ENCODE measurements at places on chromosomes 3 and 15.

- DNase-seq: no peak
Measured at GRCh38 chr3:109152320-109152719, 15.8 kb downstream of the C3orf85 start.

GRCh38 chr3:14793126-14793857 lies 25.5 kb upstream of the FGD5 start:
- no peak for DNase-seq

- no peak for DNase-seq
Measured at GRCh38 chr15:92510163-92510882, 116.6 kb downstream of the ST8SIA2 start.

DNA sequence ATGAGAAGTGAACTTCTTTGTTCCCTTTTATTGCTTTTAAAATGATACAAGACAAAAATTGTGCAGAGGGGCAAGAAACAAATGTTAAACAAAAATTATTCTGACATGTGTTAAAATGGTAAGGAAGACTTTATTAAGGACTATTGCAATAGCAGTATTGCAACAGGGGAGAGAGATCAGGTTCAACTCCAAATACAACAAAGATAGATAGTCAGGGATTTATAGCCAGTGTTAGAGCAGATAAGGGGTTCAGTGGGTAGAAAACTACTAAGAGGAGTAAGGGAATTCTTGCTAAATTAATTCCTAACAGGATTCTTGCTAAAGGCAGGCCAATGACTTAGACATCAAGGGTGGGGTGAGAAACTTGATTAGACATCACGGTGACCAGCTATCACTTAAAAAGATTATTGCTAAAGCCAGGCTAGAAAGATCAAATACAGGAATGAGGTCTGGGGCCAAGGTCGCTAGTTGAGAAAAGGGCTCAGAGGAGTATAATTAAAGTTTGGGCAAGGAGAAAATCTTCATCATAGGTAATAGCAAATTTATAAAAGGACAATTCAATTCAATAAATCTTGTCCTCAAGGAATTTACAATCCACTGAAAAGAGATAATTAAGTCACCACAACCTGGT lies 81.5 kb downstream of the FHIT start:
- DNase-seq: no peak

GRCh38 chr15:74400915-74401757 lies 32.6 kb downstream of the SEMA7A start:
- no peak for DNase-seq

DNA sequence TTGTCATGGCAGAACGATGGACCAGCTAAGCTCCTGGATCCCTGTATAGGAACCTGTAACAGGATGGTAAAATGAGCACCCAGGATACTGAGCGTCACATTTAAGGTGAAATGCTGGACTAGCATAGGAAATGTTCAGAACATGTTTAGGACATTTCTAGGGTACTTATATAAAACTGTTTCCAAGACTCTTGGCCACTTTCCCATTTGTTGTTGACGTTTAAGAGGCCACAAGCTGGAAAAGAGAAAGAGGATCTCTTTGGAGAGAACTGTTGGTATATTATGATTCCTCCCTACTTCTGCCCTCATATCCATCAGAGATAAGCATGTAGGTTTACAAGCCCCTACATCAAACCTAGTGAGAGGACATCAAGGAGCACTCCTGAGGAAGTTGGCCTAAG lies 57.5 kb downstream of the SCN11A start:
- no peak for DNase-seq

GRCh38 chr3:33637482-33637881 lies 80.6 kb downstream of the CLASP2 start:
- DNase-seq: no peak

- no peak for DNase-seq
Measured at GRCh38 chr3:195892105-195893043, 16.0 kb downstream of the TNK2 start.

DNA sequence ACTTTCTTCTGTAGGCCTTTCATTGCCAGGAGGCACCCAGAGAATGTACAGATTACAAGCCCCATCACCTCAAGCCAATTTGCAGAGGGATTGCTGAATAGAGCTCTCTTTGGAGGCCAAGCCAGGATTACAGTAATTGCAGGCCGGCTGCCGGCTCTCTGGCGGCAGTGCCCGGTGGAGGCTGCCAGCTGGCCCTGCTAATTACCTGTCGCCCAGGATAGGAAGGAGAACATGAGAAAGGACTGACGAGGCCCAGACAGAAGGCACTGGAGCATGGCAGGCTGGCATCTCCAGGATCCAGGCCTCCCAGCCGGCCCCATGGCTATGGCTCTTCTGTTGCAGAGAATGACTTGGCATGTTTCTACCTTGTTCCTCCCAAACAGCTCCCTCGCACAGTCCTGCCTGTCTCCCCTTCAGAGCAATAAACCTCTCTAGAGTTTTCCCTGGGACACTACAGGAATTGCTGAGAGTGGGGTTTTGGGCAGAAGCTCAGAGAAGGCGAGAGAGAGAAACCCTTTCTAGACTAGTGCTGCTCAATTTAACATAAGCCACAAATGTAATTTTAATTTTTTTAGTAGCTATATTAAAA lies 273.6 kb upstream of the PROK2 start:
- DNase-seq: no peak

GRCh38 chr3:492586-493316 lies 296.2 kb downstream of the CHL1 start:
- no peak for DNase-seq

- no peak for DNase-seq
Measured at GRCh38 chr3:31721676-31722075, 189.0 kb downstream of the STT3B start.

GRCh38 chr3:102087236-102087635 lies 237.9 kb downstream of the NFKBIZ start:
- no peak for DNase-seq

- DNase-seq: no peak
Measured at GRCh38 chr3:32093204-32093603, 13.2 kb upstream of the GPD1L start.

DNA sequence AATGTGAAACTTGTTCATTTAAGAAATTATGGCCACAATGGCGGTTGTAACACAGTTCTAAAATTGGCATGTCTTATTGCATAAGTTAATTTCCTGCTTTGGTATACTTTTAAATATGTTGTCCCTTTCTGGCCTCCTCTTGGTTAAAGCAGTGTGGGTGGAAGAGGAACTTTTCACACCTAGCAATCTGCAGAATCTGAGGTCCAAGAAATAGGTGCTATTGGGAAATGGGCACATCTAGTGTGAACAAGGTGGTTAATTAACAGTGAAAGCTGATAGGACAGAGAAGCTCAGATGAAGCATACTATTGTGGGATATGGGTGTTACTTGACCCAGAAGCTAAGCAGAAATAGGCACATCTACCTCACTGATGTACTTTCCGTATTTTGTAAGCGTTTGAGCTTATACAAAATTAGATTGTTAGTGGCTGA lies 10.6 kb downstream of the CMC1 start:
- no peak for DNase-seq

- no peak for DNase-seq
Measured at GRCh38 chr15:86001200-86001599, 78.5 kb upstream of the AGBL1 start.

- DNase-seq: no peak
Measured at GRCh38 chr15:50189633-50190032, 7.6 kb downstream of the SLC27A2 start.

DNA sequence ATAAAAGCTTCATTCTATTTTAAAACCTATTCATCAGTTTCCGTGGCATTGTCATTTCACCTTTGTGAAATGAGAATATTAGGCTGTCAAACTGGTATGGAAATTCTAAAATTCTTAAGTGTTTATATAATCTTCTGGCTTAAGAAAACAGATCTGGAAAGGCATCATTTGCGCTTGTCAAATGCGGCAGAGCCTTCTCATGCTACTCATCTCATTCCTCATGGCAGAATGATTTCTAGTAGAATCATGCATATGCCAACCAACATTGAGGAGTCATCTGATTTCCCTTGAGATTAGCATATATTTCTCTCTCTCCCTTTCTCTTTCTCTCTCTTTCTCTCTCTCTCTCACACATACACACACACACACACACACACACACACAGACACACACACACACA lies 48.8 kb downstream of the STRIT1 start:
- no peak for DNase-seq

DNA sequence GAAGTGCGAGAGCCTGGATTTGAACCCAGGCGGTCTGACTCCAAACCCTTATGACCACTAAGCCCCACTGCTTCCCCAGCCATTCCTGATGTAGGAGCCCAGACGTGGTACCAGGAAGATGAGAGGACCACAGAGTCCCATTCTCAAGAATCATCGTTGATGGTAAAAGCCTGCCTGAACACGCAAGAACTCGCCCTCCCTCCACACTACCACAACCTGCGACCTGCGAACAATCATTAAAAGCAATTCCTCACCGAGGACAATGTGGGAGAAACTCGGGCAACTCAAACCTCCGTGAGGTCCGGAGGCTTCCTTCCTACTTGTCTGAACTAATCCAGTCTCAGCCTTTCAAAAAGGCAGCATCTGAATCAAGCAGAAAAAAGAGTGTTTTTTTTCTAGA lies 10.3 kb downstream of the MAGI1 start:
- no peak for DNase-seq

DNA sequence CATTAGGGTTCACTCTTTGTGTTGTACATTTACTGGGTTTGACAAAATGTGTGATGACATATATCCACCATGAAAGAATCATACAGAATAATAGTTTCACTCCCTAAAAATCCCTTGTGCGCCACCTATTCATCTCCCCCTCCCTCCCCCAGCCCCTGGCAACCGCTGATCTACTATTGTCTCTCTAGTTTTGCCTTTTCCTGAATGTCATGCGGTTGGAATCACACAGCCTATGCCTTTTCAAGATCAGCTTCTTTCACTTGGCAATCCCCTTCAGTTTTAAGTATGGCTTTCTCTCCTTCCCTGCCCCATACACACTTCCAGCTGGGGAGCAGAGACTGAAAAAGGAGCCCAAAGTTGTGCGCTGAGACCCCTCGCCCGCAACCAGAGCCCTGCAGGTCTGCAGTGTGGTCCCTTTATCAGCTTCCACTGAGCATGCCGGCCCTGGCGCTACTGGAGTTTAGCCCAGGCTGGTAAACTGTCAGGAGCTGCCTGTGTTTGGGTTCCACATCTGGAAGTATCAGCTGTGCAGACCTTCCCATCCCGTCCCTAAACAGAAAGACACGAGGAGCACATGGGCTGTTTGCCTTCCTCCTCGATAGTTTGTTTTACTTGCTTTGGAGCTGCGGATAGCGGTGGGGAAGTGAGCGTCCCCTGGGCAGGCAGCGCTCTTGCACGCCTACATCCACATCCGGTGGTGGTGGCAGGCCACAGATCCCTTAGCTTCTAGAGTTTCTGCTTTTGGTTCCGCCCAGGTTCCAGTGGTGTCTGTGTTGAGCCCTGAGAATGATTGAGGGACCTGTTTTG lies 12.3 kb downstream of the BOC start:
- no peak for DNase-seq

GRCh38 chr15:42640109-42640508 lies 64.7 kb downstream of the STARD9 start:
- DNase-seq: no peak

- no peak for DNase-seq
Measured at GRCh38 chr15:39880718-39881387, 39.2 kb downstream of the GPR176 start.

DNA sequence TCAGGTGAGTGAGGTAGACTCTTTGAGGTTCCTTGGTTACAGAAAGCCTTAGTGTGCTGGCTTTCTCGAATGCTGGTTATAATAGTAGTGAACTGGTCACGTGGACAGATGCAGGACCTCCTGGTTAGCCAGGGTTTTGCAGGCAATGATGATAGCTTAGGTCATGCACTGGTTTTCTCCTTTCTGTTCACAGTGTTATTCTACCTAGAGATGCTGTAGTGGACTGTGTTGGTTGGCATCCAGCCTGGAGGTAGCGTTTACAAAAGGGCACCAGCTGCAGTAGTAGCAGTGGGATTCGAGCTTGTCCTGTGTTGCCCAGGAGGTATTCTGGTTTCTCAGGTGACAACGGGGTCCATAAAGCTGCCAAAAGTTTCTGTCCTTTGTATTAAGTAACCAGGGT lies 27.0 kb downstream of the PCCB start:
- no peak for DNase-seq

Data from amniotic stem cell (primary cell).